ENCODE measurements at places on chromosomes 1 and 21. TPM values are rescaled to one million over a fixed set of nuclear protein-coding genes. Genes with fewer than 3 reads are reported as not detected.

The LEMD1 gene
- total RNA-seq = not detected

The HSD3B1 gene
- not detected for total RNA-seq

The HOOK1 gene
- not detected for total RNA-seq

The FAM72D gene
- total RNA-seq = 2.2 TPM

The LIPI gene
- total RNA-seq = not detected

The GBP6 gene
- not detected for total RNA-seq

The MRPS14 gene
- 19.1 TPM for total RNA-seq

The CAMK1G gene
- total RNA-seq = under 0.01 TPM

The SLC22A15 gene
- total RNA-seq = 7.0 TPM

Data from subcutaneous preadipocyte (primary cell).